ENCODE measurements at places on chromosomes 3 and 15. TPM values are rescaled to one million over a fixed set of nuclear protein-coding genes. Genes with fewer than 3 reads are reported as not detected.

GRCh38 chr3:52023860-52024764, 28.4 kb upstream of the RPL29 start:
- no peak for DNase-seq

GRCh38 chr15:80739919-80740318, 39.3 kb upstream of the CEMIP start:
- no peak for DNase-seq

GRCh38 chr3:143839980-143840379, 8.3 kb downstream of the SLC9A9 start:
- no peak for DNase-seq

GRCh38 chr3:15332405-15333098, at the start of gene SH3BP5:
TSS of gene SH3BP5 (minus strand) at chr3:15332586. CDS start at chr3:15332408, 178 bp downstream.
- no peak for DNase-seq

GRCh38 chr3:46135475-46135874, 72.6 kb downstream of the CCR1 start:
- DNase-seq: no peak

DNA sequence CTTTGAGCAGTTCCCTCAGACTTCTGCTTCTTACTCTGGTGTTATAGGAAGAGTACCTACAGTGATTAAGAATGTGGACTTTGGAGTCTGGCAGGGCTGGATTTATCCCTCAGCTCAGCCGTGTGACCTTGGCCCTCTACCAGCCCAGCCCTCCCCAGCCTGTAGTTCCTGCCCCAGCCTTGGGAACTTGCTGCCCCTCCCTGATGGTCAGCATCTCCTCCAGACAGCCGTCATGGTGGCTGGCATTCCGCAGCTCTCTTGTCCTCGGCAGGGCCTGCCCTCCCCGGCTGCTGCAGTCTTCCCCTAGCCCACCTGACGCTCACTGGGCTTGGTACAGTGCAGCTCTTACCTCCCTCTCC, 21.9 kb upstream of the CPNE9 start:
- DNase-seq: no peak

DNA sequence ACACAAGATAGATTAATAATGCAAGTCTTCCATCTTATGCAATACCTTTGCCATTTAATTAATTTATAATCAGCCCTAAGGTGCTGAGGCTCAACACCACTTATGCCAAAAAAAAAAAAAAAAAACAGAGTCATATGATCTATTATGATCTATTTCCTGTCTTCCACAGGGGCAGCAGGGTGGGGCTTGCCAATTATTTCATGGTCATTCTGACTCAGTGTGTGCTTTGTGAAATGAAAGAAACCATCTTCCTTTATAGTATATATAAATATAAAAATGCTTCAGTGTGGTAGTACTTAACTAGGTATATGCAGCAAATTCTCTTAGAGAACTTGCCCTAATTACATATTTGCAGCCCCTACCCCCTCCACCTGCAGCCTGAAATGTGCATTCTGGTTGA, 7.2 kb upstream of the RARB start:
- no peak for DNase-seq

DNA sequence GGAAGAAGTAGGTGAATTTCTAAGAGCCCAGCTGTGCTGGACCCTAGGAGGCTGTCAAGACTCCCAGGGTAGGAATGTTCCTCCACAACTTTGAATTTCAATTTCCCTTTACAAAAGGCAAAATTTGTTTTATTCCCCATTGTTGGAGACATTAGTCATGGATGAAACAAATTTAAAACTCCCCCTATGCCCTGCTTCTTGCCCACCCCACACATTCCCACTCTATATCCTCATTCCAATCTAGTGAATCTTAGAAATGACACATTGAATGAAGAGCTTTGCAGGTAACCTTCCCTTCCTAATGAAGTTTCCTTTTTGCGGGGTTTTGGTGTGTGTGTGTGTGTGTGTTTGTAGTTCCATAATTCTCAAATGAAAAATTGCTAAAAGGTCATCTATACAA, 72.6 kb downstream of the CCNL1 start:
- no peak for DNase-seq

- DNase-seq: no peak
Observed at GRCh38 chr3:101158374-101158773, 162.0 kb downstream of the IMPG2 start.

DNA sequence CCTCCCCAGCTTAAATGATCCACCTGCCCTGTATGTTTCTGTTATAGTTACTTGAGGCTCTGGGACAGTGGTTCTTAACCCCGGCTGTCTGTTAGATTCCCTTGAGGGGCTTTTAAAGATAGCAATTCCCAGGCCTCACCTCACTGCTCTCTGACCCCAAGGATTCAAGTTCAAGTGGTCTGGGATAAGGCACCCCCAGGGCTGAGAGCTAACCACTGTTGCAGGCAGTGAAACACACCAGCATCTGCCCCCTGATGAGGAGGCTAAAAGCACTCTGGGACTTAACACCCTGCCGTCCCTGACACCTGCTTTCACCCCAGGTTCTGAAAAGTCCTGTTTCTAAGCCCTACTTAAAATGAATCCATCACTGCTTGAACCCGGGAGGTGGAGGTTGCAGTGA, 103.7 kb downstream of the LRRK1 start:
- DNase-seq: no peak

GRCh38 chr3:21754839-21755238, 3.8 kb upstream of the ZNF385D start:
- no peak for DNase-seq

DNA sequence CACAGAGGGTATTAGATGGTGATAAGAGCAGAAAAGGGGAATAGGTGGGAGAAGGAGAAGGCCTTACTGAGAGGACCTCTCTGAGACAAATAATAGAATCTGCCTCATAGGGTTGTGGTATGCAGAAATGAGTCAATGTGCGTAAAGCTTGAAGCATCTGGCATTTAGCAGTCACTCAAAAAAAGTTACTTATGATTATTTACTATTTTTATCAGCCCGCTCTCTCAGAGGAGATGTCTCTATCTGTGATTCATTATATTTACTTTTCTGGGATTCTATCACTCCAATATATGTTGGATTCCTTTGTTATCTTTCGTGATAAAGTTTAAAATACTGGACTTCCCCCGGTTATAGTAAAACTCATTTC, 4.6 kb upstream of the TM4SF1 start:
- no peak for DNase-seq

DNA sequence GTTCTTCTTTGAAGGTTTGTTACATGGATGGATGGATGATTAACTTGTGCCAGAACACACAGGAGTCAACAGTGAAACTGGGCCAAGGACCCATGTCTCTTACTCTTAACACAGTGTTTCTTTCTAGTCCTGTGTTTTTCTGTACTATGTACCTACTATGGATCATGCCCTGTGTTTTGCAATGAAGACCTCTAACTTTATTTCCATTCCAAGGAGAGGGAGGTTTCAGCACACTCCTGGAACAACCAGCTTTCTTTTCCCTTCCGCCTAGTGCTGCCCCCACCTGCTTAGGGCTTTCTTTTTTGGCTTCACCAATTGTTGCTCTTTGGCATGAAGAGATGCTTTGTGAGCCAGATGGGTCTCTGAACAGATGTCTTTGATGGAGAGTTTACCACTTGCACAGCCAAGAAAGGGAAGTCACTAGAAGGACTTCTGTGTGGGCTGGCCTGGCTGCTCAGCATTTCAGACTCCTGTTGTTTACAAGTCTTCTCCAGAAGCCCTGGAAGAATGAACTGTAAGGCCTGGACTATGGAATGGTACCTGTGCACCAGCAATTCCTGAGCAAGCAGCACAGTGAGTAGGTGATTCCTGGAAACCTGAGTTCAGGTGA, 44.5 kb downstream of the SNAPC5 start:
- no peak for DNase-seq

GRCh38 chr3:120855665-120856437, 52.2 kb upstream of the STXBP5L start:
- DNase-seq: no peak

DNA sequence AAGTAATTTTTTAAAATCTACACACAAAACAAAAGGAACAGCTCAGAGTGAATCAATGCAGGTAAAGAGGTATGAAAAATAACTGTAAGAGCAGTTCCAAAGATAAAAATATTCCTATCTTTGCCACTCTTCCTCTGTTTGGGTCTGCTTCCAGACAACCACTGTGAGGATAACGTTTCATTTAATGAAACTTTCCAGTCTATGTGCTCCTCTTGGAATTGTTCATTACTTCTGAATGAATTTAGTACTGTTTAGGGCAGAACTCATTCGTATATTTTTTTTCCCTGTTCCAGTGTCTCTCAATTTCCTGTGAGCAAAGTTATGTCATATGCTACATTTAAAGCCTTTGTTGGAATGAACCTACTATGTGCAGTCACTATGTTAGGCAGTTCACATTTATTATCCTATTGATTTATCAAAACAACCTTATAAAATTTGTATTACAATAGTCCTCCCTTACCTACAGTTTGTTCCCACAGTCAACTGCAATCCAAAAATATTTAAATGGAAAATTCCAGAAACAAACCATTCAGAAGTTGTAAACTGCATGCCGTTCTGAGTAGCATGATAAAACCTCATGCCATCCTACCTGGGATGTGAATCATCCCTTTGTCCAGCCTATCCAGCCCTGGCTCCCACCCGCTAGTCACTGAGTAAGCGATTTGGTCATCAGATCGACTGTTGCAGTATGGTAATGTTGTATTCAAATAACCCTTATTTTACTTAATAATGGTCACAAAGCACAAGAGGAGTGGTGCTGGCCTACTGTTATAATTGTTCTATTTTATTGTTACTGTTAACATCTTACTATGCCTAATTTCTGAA, 98.1 kb downstream of the TMCC1 start:
- DNase-seq: no peak

GRCh38 chr3:78398401-78398800, 1358.5 kb downstream of the ROBO2 start:
- DNase-seq: no peak

DNA sequence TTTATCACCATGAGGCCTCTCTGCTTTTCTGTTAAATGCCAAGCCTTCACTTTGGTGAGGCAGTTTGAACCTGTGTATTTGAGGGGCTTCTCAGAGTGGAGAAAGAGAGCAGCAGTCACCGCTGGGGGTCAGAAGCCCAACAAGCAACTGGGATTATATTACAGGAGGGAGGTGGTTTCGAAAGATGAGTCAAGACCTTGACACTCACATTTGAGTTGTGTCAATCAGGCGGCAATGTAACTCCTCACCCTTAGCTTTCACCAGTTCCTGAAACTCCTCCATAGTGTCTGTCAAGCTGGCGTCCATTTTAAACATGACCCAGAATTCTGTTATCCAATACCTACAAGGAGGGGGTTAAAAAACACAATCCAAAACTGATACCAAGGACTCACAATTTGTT, 46.5 kb downstream of the RASGRP1 start:
- no peak for DNase-seq

DNA sequence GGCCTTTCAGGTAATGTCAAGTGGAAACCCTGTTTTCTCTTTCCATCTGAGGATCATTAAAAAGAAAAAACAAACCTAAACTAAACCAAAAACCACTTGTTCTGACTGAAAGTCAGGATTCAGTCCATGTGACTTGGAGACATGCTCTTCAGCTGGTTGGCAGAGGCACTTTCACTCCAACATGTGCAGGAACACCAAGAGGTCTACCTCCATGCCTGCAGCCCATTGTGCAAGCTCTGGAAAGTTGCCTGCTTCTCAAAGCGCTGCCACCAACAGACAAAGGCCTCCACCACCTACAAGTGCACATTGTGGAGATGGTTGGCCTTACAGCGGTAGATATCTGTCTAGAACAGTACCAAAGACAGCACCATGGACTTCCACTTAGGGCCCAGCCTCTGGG, 161.8 kb downstream of the LEKR1 start:
- DNase-seq: no peak

GRCh38 chr3:138877226-138877625, 42.5 kb upstream of the PIK3CB start:
- no peak for DNase-seq

DNA sequence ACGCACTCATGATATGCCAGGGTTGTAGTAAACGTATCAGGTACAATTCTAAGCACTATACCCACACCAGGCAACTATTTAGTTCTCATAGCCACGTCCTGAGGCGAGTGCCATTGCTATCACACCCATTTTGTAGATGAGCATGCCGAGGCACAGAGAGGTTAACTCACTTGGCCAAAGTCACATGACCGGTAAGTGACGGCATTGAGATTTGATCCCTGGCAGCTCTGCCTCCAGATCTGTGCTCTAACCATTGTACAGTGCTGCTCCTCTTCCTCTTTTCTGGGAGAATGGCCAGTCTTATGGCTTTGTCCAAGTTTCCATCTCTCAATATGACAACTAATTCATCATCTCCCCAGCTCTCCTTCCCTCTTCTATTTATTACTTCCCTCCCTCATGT, 18.9 kb upstream of the ATP2B2 start:
- no peak for DNase-seq

C15orf62 gene
- 29.8 TPM for total RNA-seq

MUC20 gene
- 27.6 TPM for total RNA-seq

LIPC gene
- 0.27 TPM for total RNA-seq

FBXL22 gene
- total RNA-seq: 4.9 TPM

ETV5 gene
- total RNA-seq: 4.2 TPM

UROC1 gene
- total RNA-seq: not detected

MORC1 gene
- total RNA-seq: not detected

FAM107A gene
- 16.6 TPM for total RNA-seq

AADACL2 gene
- total RNA-seq: 0.47 TPM

LYSMD2 gene
- total RNA-seq: 13.0 TPM

ATG7 gene
- total RNA-seq: 37.9 TPM

SERINC4 gene
- not detected for total RNA-seq

AP3B2 gene
- total RNA-seq: not detected

PLA2G4F gene
- total RNA-seq: 28.2 TPM

APBA2 gene
- 0.82 TPM for total RNA-seq

Data from esophagus squamous epithelium (tissue), 5 donors.